ENCODE measurements at places on chromosomes 11 and 22.
A peak's percentile ranks its signal among the peaks of the same experiment; 100 is the strongest.

DNA sequence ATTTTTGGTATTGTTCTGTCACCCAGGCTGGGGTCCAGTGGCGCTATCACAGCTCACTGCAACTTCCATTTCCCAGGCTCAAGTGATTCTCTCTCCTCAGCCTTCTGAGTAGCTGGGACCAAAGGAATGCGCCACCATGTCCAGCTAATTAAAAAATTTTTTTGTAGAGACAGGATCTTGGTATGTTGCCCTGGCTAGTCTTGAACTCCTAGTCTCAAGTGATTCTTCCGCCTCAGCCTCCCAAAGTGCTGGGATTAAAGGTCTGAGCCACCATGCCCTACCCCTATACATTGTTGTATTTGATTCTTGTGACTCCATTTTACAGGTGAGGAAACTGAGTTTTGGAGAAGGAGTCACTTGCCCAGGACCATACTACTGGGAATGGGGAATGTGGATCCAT is 11.9 kb downstream of the KIAA1671 start:
- DNase-seq = no peak

- DNase-seq = peak; percentile 74
Observed at GRCh38 chr11:44029977-44030911, 17.5 kb upstream of the ACCSL start.

- DNase-seq = no peak
Observed at GRCh38 chr11:113022262-113022661, 61.0 kb downstream of the NCAM1 start.

DNA sequence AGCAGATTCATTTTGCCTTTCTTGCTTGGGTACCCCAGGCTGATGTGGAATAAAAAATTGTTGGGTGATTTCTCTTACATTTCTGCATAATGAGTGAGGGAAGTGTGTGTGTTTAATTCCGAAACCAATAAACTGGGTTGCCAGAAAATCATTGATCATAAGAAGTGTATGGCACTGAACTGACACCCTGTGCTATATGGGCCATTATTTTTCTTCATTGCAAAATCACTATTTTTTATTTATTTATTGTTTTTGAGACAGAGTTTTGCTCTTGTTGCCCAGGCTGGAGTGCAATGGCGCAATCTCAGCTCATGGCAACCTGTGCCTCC is 14.6 kb upstream of the HIKESHI start:
- no peak for DNase-seq

- DNase-seq = peak; percentile 59
Observed at GRCh38 chr11:64406221-64406946, 47.4 kb downstream of the RPS6KA4 start.

GRCh38 chr11:5239046-5239445 is 4.8 kb upstream of the HBD start:
- no peak for DNase-seq

DNA sequence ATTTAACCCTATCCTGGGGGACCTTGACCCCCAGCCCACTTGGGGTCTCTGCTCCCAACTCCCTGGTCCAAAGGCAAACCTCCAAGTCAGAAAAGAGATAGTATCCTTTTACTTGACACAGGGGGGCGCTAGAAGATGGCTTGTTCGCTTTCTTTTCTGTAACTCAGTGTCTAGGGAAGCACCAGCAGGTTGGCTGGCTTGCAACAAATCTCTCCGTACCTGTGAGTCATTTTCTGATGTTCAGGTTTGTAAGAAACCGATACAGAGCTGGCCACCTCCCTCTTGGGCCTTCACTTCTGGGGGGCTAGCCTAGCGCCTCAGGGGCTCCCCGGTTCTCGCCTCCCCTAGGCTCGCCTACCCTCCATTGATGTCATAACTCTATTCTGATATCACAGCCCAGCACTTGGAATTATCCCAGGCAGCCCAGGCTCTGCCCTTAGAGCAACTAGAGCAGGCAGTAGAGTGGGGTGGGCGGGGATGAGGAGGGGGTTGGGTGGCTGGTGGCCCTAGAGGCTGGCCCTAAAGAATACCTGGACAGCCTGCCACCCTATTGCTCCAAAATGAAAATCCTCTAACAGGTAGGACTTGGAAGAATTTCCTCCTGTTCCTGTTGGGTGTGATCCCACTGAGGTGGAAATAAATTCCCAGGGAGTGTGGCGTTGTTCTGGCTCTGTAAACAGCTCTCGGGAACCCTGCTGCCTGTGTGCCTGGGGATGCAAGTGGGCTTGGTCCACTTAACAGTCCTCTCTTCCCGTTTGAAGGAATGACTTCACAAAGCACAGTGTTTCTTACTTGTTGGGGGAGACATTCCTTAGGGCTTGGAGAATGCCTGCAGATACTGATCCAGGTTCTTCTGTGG is 69.4 kb downstream of the OSBP2 start:
- peak; percentile 62 for DNase-seq

- peak; percentile 90 for DNase-seq
Observed at GRCh38 chr11:102341844-102342318, 5.1 kb upstream of the BIRC2 start.

- no peak for DNase-seq
Observed at GRCh38 chr11:93906486-93906885, 56.1 kb upstream of the VSTM5 start.

DNA sequence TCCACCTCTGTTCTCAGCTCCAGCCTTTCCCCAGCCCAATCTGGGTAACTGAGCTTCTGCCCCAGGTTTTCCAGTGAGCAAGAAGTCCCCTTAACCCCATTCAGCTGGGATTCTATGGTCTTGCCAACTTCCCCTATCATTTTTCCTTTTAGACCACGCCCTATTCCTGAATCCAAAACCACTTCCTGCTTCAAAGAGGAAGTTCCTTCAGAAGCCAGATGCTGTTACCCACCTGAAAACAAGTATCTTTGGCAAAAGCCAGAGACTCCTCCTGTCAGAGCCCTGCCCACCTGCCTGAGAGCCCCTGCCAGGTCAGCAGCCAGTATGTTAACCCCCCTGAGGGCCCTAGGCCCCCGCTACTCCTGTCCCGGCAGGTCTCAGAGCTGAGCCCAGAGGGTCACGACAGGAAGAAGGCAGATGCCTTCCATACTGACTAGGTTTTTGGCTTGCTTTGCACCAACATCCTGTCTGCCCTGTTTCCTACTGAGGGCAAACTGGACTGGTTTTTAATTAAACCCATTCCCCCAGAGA is 20.3 kb upstream of the MICAL2 start:
- no peak for DNase-seq

- peak; percentile 65 for DNase-seq
Observed at GRCh38 chr11:30852091-30852490, 265.9 kb upstream of the MPPED2 start.

- no peak for DNase-seq
Observed at GRCh38 chr11:2470495-2470894, 25.7 kb downstream of the KCNQ1 start.

DNA sequence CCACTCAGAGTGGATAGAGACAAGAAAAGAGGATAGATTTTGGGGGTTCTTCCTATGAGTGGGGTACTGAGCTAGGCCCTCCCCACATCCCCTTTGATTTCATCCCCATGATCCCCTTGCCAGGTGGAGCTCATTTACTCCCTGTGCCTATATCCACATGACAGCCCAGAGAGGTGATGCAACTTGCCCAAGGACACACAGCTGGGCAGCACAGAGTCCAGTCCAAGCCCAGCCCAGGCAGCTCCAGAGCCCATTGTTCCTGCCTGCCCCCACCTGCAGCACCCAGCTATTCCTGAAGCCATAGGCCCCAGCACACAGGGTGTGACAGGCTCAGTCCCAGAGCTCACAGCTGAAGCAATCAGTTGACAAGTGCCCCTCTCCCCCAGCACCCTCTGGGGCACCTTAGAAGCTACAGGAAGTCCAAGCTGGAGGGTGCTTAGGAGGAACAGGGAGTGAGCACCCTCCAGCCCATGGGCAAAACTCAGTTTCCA is 41.7 kb downstream of the SHISAL1 start:
- DNase-seq = no peak

GRCh38 chr11:120598517-120599257 is 87.1 kb downstream of the GRIK4 start:
- no peak for DNase-seq

GRCh38 chr11:126637795-126638175 is 282.3 kb downstream of the ST3GAL4 start:
- DNase-seq = no peak

DNA sequence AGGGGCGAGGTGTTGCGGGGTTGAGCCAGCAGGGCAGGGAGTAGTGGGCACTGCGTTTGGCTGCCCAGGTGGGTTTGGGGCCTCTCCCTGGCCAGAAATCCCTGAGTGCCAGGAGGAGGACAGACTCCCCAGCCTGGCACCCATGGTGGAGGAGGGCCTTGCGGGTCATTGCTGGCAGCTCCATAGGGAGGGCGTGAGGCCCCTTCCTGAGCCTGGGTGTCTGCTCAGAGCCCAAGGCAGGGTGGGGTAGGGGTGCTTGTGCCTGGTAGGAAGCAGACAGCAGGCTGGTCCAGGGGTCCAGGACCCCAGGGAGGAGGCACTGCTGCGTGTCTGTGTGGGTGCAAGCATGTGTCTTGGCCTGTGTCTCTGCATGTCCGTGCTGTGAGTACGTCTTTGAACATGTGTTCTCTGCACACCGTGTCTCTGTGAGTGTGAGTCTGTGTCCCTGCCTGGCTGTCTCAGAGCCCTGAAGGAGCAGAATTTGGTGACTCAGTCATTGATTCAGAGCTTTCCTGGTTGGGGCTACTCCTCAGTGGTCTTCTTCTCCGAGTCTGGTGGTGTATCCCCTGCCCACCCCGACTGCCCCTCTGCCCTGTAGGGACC is 3.9 kb downstream of the TSPAN4 start:
- no peak for DNase-seq

- no peak for DNase-seq
Observed at GRCh38 chr11:44453871-44454270, 111.6 kb upstream of the CD82 start.

DNA sequence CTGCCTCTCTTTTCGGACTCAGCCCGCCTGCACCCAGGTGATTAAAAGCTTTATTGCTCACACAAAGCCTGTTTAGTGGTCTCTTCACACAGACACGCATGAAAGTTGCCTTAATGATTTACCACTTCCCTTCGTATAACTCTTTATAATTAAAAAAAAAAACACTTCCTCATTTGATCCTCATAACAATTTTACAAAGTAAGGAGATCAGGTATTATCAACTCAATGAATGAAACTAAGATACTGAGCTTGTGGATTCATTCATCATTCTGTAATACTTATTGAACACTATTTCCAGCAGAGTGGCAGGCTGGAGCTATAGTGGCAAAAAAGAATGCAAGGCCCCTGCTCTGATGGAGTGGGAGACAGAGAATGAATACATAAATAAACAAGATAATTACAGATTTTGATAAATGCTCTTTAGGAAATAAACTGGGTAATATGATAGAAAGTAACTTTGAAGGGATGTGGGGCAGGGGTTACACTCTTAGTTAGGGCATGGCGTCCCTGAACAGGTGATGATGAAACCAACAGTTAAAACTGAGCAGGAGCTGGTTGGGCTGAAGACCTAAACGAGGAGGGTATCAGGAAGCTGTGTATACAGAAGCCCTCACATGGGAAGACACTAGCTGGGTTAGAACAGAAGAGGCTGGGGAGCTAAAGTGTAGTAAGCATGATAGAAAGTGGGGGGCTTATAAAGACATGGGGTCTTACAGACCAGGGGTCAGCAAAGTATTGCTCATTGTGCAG is 5.4 kb upstream of the CRTAM start:
- no peak for DNase-seq

GRCh38 chr11:47916361-47916841 is 64.0 kb upstream of the PTPRJ start:
- peak; percentile 35 for DNase-seq

DNA sequence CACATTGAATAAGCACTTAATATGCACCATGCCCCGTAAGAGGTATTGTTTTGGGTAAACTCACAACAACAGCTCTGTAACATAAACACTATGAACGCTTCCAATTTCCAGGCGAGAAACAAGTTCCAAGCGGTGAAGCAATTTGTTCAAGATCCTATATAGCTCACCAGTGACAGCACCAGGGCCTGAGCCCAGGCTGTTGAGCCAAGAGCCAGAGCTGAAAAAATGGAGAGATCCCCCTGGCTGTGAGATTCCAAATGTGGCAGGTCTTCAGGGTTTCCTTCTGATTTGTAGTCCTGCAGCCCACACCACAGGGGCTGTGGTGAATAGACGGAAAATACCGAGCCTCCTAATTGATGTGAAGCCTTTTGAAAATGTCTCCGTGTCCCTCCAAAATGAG is 268.0 kb upstream of the KIRREL3 start:
- DNase-seq = no peak

DNA sequence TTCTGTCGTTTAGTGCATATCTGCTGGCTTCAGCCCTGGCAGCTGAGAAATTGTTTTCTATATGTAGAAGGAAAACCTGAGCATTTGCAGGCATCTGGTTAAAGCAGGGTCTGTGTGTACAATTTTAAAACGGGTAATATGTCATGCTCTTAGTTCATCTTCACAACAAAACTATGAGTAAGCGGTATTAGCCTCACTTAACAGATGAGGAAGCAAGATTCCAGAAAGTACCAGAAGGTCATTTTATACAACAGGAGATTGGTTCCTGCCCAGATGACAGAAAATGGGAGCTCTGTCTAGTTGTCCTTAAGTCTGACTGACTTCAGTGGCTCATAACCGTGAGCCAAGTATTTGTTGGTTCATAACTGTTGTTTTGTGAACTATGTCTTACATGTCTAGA is 1.1 kb downstream of the TIMM10B start:
- no peak for DNase-seq

DNA sequence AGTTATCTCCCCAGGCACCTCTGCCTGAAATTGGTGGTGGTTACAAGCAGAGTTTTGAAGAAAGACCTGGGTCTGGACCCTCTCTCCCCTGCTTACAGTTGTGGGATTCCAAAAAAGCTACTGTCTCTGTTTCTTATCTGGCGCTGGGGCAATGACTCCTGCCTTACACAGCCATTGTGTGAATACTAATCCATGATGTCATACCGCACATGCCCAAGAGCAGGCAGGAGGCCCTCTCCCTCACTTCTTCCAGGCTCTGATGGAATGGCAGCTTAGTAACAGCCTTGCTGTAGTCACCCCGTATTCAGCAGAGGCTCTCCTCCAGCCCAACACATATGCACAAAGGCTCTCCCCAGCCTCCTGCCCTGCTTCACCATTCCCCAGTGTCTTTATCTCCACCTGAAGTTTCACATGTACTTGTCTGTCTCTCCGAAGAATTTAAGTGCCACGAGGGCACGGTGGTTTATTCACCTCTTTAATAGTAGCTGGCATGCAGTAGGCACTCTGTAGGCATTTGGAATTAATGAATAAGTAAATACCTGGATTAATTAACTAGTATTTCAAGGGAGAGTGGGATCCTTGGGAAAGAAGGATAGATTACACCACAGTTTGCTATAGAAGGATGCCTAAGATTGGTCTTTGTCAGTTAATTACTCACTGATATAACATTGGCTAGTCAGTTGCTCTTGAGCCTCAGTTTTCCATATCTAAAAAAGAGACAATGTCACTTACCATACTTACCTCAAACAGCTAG is 165.6 kb downstream of the ETS1 start:
- DNase-seq = no peak

GRCh38 chr11:119832202-119832935 is 103.4 kb upstream of the NECTIN1 start:
- DNase-seq = peak; percentile 76

DNA sequence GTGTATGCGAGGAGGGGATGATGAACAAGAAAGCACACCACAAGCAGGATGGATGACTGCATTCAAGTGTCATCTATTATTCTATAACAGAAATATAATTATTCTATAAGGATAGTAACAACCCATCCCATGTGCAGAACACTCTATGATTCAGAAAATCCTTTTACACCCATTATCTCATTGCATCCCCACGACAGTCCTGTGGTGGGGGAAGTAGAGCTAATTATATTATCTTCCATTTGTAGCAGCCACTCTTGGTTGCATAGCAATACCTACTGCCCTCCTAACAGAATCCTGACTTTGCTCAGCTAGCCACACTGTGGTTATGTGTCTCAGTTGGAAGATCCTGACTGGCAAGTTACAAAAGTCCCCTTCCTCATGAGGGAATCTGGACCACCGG is 406.5 kb upstream of the NARS2 start:
- DNase-seq = no peak

GRCh38 chr22:20751185-20751851 is 22.6 kb upstream of the SERPIND1 start:
- DNase-seq = no peak
